CD4-positive, alpha-beta memory T cell (primary cell): ENCODE measurements at places on chromosomes 2 and 18. TPM values are rescaled to one million over a fixed set of nuclear protein-coding genes. Genes with fewer than 3 reads are reported as not detected.

DNA sequence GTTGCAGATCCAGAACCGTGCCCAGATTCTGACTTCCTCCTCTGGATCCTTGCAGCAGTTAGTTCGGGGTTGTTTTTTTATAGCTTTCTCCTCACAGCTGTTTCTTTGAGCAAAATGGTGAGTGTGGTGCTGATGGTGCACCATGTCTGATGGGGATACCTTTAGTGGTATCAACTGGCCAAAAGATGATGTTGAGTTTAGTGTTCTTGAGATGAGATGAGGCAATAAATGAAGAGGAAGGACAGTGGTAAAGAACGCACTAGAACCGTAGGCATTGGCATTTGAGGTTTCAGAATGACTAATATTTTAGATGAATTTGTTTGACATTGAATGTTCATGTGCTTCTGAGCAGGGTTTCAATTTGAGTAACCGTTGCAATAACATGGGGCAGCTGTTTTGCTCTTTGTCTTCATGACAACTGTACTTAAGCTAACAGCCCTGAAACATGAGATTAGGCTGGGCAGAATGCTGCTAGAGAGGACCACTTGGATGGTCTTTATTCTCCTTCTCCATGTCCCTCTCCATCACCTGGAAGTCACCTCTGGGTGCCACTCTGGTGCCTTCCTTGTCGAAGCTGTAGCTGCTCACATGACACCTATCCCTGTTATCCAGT lies 3.9 kb downstream of the CTLA4 start:
- H3K36me3 ChIP-seq: peaks cover 13% of the 10 kb centered on the region
- peak overlapping the region; percentile 59 for H3K27ac ChIP-seq
- DNase-seq: no peak
- no peaks in the 10 kb centered on the region for H3K27me3 ChIP-seq
- H3K4me3 ChIP-seq: peak overlapping the region; percentile 54

DNA sequence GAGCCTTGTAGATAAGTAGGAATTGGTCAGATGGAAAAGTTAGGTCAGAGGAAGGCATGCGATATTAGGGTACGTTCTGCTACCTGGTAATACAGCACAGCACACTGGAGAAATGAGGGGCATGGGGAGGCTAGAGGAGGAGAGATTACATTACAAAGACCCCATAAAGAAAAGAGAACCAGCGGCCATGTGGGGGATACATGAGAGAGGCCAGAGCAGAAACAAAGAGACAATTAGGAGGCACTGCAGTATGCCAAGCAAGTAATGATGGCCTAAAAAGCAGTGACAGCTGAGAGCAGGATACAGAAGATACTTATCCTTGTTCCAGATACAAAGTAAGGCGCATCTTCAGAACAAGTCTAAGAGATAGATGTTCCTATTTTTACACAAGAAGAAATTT lies 40.0 kb downstream of the TXNL1 start:
- no peaks in the 10 kb centered on the region for H3K36me3 ChIP-seq
- H3K27ac ChIP-seq: no peak overlapping the region
- H3K4me3 ChIP-seq: no peak overlapping the region
- H3K4me1 ChIP-seq: no peaks in the 10 kb centered on the region

DNA sequence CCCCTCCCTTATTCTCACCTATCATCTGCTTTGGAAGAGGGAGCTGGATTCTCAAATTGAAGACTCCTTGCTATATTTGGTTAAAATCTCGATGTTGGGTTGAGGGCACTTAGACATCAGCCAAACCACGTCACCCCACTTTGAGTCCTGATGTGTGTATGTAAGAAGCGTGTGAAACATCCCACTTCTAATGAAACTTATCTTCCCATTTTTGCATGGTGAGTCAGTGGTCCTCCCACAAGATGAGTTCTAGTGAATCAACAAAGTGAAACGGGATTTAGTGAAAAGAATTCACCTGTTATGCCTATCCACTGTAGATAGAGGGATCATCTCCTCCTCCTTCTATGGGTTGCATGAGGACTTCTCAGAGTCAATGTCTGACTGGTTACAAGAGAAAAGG lies 51.4 kb upstream of the SPRED2 start:
- H3K4me1 ChIP-seq: no peaks in the 10 kb centered on the region
- no peaks in the 10 kb centered on the region for H3K36me3 ChIP-seq
- no peak overlapping the region for H3K4me3 ChIP-seq
- no peak overlapping the region for H3K27ac ChIP-seq

DNA sequence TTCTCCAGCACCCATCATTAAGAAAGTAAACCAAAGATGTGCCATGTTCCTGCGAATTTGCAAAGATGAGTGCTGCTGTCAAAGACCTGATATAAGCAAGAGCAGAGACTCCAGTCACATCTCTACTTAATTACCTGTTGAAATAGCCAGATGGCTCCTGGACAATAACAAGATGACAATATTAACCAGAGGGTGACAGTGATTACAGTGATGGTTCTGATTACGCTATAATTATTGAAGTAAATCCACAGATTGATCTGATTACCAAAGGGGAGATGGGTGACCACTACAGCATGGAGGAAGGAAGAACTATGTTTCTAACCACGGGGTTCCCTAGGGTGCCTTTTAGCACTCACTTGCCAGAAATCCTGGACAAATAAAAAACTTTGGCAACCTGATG lies 36.5 kb upstream of the AFF3 start:
- no peaks in the 10 kb centered on the region for H3K4me1 ChIP-seq
- no peaks in the 10 kb centered on the region for H3K27me3 ChIP-seq
- no peak overlapping the region for H3K4me3 ChIP-seq
- no peak overlapping the region for H3K27ac ChIP-seq
- DNase-seq: no peak

DNAJC10 gene
- 62.4 TPM for polyA plus RNA-seq

GRCh38 chr18:9387891-9388290 lies 53.3 kb downstream of the TWSG1 start:
- H3K27me3 ChIP-seq: no peaks in the 10 kb centered on the region
- H3K36me3 ChIP-seq: no peaks in the 10 kb centered on the region
- DNase-seq: no peak
- no peak overlapping the region for H3K4me3 ChIP-seq

ONECUT2 gene
- polyA plus RNA-seq: not detected

CNTNAP5 gene
- polyA plus RNA-seq: not detected

- H3K27ac ChIP-seq: no peak overlapping the region
- no peaks in the 10 kb centered on the region for H3K36me3 ChIP-seq
- no peak overlapping the region for H3K4me3 ChIP-seq
- no peaks in the 10 kb centered on the region for H3K4me1 ChIP-seq
- DNase-seq: no peak
- H3K27me3 ChIP-seq: no peaks in the 10 kb centered on the region
Measured at GRCh38 chr2:118913803-118914645, 28.0 kb upstream of the MARCO start.

DNA sequence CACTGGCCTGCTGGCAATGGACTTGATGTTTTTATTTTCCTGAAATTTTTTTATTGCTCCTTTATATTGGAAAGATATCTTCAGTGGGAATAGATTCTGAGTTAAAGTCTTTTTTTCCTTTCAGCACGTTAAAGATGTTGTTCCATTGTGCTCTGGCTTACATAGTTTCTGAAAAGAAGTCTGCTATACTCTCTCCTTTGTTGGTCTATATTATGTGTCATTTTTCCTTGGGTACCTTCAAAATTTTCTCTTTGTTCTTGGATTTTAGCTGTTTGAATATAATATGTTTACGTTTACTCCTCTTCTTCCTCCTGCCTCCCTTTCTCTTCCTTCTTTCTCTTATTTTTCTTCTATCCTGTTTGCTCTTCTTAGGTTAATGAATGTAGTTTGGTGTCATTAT lies 105.5 kb downstream of the CAPN13 start:
- H3K27ac ChIP-seq: no peak overlapping the region
- DNase-seq: no peak
- H3K4me1 ChIP-seq: no peaks in the 10 kb centered on the region
- H3K27me3 ChIP-seq: no peaks in the 10 kb centered on the region
- no peak overlapping the region for H3K4me3 ChIP-seq

RUFY4 gene
- polyA plus RNA-seq: not detected

DNA sequence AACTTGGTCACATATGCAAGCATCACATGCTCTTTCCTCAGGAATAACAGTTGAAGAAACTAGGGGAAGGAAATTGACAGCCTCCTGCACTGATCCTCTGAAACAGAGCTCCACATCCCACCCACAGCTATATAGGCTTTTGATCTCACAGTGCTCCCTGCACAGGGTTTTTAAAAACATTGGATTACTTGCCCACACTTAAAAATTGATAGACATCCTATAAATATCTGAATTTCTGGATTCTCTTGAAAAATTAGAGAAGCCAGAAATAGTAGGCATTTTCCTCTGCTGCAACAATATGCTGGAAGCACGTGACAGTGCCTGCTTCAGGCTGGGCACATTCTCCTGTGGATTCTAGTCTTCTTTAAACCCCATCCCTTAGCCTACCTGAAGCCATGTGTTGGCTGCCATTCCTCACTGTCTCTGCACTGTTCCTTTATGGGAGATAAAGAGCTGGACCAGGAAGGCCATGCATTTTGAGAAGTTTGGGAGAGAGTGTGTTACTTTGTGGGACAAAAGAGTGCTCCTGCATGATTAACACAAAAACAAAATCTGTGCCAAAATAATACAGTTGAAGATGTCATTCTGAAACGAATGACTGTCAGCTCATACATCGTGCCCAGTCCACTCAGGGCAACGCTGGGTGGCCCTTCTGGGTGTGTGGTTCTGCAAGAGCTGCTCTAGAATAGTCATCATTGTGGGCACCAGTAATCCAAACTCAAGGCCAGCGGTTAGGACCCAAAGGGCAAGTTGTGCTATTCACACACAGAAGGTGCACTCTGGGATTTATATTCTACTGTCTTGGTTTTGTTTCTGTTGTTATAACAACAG lies 59.8 kb downstream of the GYPC start:
- H3K4me3 ChIP-seq: no peak overlapping the region
- no peak for DNase-seq
- H3K4me1 ChIP-seq: no peaks in the 10 kb centered on the region
- H3K27me3 ChIP-seq: no peaks in the 10 kb centered on the region

GRCh38 chr2:135986507-135986906 lies 1.1 kb upstream of the DARS1 start:
- H3K36me3 ChIP-seq: no peaks in the 10 kb centered on the region
- DNase-seq: no peak
- peaks cover 30% of the 10 kb centered on the region for H3K4me1 ChIP-seq
- H3K27ac ChIP-seq: peak overlapping the region; percentile 99

- no peak overlapping the region for H3K27ac ChIP-seq
- H3K4me1 ChIP-seq: no peaks in the 10 kb centered on the region
- no peaks in the 10 kb centered on the region for H3K27me3 ChIP-seq
- H3K36me3 ChIP-seq: no peaks in the 10 kb centered on the region
- H3K4me3 ChIP-seq: no peak overlapping the region
- DNase-seq: no peak
Measured at GRCh38 chr2:186031229-186031628, 292.6 kb downstream of the FSIP2 start.
